ENCODE measurements at places on chromosomes 5 and 9.

GRCh38 chr5:6773342-6774035 lies 60.3 kb downstream of the TENT4A start:
- DNase-seq = no peak

- DNase-seq = no peak
Measured at GRCh38 chr5:81751836-81752643, 1.1 kb upstream of the SSBP2 start.

DNA sequence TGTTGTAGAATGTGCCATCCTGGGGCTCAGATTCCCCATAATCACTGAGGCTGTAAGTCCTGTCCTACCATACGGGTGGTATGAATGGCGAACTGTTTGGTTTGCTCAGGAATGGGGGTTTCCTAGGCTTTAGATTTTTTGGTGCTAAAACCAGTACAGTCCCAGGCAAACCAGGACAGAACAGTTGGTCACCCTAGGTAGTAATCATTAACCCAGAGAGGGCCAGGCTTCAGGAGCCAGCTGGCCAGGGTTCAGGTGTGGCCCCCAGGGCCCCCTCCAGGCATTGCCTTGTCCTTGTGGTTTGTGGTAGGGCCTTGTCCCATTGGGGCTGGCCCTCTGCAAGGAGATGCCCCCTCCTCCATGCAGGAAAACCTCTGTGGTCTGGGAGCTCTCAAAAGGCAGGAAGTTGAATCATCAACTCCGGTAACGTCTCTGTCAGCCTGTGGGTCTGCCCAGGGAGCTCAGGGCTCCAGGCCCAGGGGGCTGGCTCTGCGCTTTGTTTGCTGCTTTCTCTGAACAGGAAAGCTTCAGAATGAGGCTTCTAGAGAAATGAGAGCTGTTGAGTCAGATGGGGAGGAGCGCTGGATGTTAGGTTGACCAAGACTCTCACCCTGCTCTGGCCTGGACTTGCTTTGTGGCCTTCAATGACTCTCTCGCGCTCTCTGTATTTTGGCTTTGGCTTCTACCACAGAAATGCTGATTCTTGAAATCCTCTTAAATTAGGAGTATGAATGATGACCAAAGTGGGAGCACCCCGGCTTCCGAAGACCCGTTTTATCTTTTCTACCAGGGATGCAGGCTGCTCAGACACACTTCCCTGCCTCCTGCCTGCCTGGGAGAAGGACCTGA lies 22.2 kb upstream of the JADE2 start:
- DNase-seq = no peak

DNA sequence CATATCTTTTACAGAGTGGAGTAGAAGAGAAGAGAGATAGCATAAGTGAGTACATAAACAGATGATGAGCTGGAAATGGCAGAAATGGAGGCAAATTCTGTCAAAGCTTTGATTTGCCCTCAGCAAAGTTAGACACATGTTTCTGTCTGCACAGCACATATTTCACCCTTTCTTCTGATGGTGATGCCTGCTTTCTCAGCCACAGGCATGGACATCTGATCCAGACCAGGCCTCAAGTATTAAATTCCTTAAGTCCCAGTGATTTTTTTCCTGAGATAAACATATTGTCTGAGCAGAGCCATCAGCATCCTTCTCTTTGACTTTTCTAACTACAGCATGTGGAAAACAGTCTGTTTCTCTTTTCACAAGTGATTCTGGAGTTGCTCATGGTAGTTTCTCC lies 409.8 kb downstream of the MAN2A1 start:
- DNase-seq = no peak

- no peak for DNase-seq
Measured at GRCh38 chr5:78979909-78980308, 5.2 kb downstream of the ARSB start.

GRCh38 chr5:59528202-59528862 lies 365.2 kb downstream of the PDE4D start:
- no peak for DNase-seq

- DNase-seq = no peak
Measured at GRCh38 chr9:37889536-37889935, 14.4 kb downstream of the SLC25A51 start.

- peak; percentile 3 for DNase-seq
Measured at GRCh38 chr5:80503641-80504040, 15.7 kb downstream of the FAM151B start.

DNA sequence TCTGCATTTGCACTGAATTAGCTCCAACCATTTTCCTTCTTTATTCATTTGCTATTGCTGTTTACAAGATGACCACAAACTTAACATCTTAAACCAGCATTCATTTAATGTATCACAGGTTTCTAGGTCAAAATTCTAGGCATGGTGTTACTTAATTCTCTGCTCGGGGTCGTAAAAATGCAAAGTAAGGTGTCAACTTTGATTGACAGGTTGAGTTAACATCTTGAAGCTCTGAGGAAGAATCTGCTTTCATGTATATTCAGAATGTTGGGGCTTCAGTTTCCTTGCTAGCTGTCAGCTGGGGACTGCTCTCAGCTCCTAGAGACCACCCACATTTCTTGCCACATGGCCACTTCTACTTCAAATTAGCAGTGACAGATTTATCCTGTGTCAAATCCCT lies 348.7 kb upstream of the GRIN3A start:
- DNase-seq = no peak

GRCh38 chr9:22052376-22052945 lies 43.4 kb upstream of the CDKN2B start:
- DNase-seq = no peak

DNA sequence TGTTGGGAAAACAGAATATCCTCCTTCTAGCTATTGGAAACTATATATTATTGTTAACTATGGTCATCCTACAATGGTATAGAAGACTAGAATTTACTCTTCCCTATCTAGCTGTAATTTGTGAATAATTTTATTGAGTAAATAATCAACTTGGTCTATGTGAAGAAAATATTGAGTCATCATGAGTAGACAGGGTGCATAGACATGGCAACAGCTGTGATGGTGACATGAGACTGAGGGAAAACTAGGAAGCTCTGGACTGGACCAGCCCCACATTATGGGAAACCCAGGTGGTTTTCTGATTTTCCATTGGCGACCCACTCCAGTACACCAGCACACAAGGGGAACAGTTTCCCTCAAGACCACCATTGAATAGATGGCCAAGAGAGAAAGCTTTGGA lies 95.0 kb downstream of the APBA1 start:
- no peak for DNase-seq

DNA sequence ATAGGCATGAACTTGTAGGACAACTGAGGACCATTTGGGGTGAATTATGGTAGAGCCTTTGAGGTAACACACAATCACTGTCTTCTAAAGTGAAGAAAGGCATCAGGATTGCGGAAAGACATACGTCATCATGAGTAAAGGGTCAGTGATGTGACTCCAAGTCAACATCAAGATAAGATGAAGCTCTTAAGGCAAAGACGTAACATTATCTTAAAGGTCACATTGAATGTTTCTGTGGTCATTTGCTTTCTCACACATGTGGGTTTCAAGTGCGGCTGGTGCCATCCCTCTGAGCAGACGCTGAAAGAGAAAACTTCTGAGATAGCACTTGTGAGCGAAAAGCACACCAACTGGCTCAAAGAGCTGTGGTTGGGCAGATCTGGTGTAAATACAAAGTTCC lies 63.3 kb upstream of the GRAMD2B start:
- DNase-seq = no peak

DNA sequence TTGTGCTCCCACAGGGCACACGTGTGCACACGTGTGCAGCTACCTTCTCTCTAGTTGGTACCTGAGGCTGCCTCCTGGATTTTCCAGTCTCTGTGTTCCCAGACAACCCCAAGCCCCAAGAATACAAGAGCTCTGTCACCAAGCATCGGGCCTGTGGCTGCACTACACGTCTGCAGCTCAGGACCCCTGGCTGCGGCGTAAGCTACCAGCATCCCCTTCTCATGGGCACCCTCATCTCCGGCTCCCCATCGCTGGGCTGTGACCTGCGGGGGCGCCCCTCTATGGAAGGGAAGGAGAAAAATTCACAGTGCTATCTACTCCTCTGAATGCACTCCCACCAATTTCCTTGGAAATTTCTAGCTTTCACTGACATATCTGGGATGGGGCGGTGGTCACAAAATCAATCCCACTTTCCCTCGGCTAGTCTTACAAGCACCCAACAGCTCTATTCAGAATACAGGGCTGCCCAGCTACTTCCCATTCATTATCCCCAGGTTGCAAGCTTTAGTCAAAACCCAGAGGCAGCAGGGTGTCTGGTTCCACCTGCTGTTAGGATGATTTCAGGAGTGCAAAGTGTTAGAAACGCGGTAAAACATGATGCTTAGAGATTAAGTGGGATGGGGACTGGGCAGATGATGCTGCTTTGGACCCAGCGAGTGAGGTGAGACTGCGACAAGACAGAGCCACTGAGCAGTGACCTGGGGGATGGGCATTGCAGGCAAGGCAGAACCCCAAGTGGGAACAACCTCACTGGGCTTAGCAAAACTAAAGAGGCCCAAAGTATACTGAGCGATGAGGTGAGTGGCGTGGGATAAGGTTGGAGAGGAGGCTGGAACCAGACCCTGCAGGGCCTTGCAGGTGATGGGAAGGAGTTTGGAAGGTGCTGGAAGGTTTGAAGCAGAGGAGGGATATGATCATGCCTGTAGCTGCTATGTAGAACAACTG lies 121.7 kb downstream of the KCNIP1 start:
- DNase-seq = no peak

GRCh38 chr5:60232036-60232795 lies 338.7 kb upstream of the PDE4D start:
- DNase-seq = no peak

- DNase-seq = no peak
Measured at GRCh38 chr5:17219992-17220391, 2.6 kb downstream of the BASP1 start.

- no peak for DNase-seq
Measured at GRCh38 chr5:150637245-150638052, 3.0 kb upstream of the SYNPO start.

DNA sequence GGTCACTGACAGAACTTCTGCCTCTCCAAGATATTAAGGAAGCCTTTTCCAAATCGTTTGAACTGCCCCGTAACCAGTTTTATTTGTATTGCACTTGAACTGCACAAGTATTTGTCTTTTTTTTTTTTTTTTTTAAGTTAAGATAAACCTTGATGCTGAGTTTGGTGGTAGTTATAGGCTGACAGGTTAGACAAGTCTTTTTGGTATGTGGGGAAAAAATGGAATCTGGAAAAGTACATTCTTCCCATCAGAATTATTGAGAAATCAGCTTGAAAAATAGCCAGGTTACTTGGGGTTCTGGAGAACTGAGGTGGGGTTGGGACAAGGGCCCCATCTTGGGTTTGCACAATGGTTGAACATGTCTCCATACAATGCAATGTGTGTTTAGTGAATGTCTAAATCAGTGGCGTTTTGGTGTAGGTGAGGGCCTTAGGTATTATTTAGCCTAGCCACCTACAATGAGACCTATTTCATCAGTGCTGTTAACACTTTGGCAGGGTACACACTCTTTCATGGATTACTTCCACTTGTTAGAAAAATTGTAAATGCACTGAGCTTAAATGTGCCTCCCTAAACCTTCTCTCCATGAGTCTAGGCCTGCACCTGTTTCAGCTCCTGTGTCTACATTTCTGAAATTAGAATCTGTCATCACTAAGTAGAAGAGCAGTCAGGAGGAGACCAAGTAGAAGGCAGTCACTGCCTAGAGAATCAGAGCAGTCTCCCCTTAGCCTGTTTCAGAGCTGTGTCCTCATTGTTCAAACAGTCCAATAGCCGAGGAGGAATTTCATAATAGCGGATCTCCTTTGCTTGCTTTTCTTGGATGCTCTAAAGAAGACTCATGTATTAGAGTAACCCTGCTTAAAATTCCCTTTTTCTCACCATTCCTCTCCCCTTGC lies 140.0 kb upstream of the HMHB1 start:
- no peak for DNase-seq

- DNase-seq = no peak
Measured at GRCh38 chr5:38532165-38532669, 24.2 kb downstream of the LIFR start.

GRCh38 chr9:134656334-134657006 lies 14.9 kb downstream of the COL5A1 start:
- DNase-seq = no peak

GRCh38 chr5:133251296-133252132 lies 199.7 kb downstream of the HSPA4 start:
- no peak for DNase-seq

DNA sequence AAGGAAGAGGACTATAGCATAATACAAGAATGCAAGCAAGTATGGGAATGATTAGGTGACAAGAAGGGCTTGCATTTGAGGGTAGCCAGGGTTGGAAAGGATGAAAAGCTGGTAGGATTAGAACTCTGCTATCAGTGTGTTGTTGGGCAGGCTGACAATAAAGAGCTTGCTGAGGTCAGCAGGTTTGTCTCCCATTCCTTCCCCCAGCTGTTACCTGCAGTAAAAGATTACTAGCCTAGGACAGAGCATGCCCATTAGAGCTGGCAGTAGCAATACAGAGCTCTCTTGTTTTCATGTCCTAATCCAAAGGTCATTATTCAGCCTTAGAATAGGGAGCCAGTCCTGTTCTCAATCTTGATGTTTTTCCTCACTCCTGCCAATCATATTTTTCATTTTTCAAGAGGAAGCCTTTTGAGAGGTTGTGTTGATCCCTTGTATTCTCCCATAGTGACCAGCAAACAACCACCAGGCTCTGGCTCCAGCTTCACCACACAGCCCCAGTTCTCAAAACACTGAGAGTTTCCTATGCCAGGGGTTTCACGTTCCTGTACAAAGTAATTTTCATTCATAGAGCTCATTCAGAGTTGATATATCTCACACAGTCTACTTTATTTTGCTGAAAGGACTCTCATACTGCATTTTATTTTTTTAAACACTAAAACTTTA lies 71.7 kb downstream of the OR2K2 start:
- no peak for DNase-seq

- DNase-seq = no peak
Measured at GRCh38 chr9:37840560-37841194, 40.1 kb downstream of the DCAF10 start.

DNA sequence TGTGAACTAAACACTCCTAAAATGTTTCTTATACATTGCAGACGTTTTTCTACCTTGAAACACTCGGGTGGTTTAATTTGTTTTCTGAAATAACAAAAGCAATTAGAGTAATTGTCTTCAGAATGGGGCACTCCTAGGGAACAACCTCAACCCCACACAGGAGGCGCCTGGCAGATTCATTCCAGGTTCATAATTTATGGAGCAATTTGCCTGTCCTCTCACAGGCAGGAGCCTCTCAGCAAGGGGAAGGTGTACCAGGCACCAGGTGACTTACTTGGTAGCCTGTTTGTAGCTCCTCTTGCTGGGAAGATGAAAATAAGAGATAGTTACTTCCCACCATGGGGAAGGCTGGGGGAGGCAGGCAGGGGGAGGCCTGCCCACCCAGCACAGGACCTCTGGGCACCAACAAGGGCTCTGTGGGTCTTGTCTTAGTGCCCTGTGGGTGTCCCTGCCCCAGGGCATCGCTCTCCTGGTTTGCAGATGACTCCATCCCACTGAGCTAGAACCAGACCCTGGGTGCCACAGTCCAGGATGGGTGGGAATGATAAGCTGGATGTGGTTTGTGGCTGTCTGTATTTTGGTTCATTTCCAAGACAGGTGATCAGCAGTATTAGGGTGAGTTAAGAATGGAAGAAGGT lies 144.4 kb downstream of the FSTL4 start:
- DNase-seq = no peak

- DNase-seq = no peak
Measured at GRCh38 chr5:128334010-128334716, 203.9 kb downstream of the FBN2 start.

GRCh38 chr9:2086971-2087370 lies 71.8 kb downstream of the SMARCA2 start:
- DNase-seq = no peak

- DNase-seq = no peak
Measured at GRCh38 chr9:98450496-98450895, 195.0 kb upstream of the TBC1D2 start.

Measured in germinal center (tissue), 1 donor.